ENCODE measurements at places on chromosomes 13 and 19.

- no peak for DNase-seq
Measured at GRCh38 chr13:112828082-112828699, 138.4 kb downstream of the ATP11A start.

GRCh38 chr13:31286930-31287329 is 87.2 kb downstream of the B3GLCT start:
- DNase-seq: no peak

- no peak for DNase-seq
Measured at GRCh38 chr13:30529085-30529834, 63.5 kb upstream of the HMGB1 start.

- no peak for DNase-seq
Measured at GRCh38 chr13:26853323-26853722, 92.7 kb upstream of the GPR12 start.

- no peak for DNase-seq
Measured at GRCh38 chr13:57527114-57527735, 104.3 kb upstream of the PCDH17 start.

GRCh38 chr19:51365965-51366388 is at the start of gene ETFB:
Gene ETFB, minus strand, starts transcription at chr19:51366388. Its CDS starts 62 bp downstream, at chr19:51366326.
- no peak for DNase-seq

DNA sequence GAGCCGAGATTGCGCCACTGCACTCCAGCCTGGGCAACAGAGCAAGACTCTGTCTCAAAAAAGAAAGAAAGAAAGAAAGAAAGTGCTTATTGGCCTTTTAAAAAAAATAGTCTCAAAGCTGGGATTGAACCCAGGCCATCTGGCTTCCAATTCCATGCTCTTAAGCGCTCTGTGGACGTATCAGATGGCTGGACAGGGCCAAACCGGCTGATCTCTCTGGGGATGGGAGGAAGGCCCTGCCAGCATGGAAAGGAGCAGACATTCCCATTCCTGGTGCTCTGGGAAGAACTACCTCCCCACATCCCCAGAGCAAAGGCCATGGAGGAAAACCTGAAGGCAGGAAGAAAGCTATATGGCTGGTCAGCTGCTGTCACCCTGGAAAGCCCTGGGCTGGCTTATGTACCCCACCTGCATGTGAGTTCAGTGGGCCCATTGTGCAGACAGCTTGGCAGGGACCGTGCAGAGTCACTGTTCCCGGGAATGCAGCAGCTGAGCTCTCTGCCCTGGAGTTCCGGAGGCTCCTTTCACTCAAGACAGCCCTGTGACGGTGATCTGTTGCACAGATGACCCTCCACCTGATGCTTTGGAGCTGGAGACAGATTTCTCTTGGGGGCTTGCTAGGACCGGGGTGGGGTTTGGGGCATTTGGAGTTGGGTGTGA is 84.3 kb downstream of the SIPA1L3 start:
- DNase-seq: no peak

GRCh38 chr13:93926425-93926824 is 553.1 kb downstream of the DCT start:
- DNase-seq: no peak

- DNase-seq: no peak
Measured at GRCh38 chr19:18098891-18099622, 1.5 kb downstream of the MAST3 start.

- no peak for DNase-seq
Measured at GRCh38 chr13:107144432-107144831, 576.5 kb upstream of the ARGLU1 start.

DNA sequence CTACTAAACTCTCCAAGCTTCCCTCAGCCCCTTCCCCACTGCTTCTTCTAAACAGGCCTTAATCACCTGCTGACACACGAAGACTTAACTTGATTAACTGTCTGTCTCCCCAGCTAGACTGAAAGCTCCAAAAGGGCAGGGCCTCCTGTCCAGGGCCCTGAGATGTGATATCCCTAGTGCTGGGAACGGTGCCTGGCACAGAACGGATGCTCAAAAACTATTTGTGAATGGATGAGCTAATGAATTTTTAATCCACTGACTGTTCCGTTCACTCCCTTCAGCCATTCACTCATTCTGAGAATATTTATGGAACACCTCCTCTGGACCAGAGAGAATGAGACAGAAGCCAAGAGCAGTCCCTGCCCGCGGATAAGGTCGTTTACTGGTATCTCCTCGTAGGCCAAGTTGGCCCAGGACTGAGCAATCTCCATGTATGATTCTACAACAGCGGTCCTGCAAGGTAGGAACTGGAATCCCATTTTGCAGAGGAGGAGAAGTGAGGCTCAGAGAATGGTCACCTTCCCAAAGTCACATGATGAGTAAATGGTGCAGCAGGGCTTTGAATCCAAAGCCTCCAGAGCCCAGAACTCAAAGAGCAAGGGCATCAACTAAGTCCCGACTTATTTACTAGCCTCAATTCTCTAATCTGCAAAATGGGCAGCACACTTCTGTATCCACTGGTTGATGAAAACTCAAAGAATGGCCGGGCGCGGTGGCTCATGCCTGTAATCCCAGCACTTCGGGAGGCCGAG is 3.4 kb downstream of the DMWD start:
- no peak for DNase-seq

GRCh38 chr13:26007261-26008125 is 44.3 kb downstream of the SHISA2 start:
- no peak for DNase-seq

Measured in caudate nucleus (tissue), 63 donors.